Esophagus squamous epithelium (tissue), 5 donors: ENCODE measurements at places on chromosomes 1 and 21. TPM values are rescaled to one million over a fixed set of nuclear protein-coding genes. Genes with fewer than 3 reads are reported as not detected.

DNA sequence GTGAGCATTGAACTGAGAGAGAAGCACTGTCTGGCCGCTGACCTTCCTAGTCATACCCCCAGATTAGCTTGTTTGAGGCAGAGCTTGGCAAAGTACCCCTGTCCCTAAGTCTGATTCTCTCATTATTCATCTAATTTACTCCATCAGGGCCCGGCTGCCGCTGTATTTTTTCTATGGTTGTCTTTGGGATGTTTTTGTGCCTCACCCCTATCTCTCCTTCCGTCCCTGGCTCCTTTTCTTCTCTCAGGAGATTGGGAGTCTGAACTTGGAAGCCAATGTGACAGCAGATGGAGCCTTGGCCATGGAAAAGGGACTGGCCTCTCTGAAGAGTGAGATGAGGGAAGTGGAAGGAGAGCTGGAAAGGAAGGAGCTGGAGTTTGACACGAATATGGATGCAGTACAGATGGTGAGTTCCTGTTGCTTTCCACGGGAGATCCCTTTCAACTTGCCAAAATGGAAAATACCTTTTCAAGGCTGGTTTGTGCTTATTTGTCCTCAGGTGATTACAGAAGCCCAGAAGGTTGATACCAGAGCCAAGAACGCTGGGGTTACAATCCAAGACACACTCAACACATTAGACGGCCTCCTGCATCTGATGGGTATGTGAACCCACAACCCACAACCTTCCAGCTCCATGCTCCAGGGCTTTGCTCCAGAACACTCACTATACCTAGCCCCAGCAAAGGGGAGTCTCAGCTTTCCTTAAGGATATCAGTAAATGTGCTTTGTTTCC lies 53.9 kb downstream of the LAMC2 start:
- no peak for DNase-seq
- peaks cover 3% of the 10 kb centered on the region for H3K4me1 ChIP-seq
- H3K4me3 ChIP-seq: no peak overlapping the region

FAM72D gene
- 0.73 TPM for total RNA-seq

- DNase-seq: no peak
- H3K4me1 ChIP-seq: peaks cover 41% of the 10 kb centered on the region
- H3K27ac ChIP-seq: no peak overlapping the region
- H3K27me3 ChIP-seq: no peaks in the 10 kb centered on the region
- no peaks in the 10 kb centered on the region for H3K36me3 ChIP-seq
Observed at GRCh38 chr1:8665833-8666232, 151.6 kb downstream of the RERE start.

GPR52 gene
- total RNA-seq: 3.1 TPM
